ENCODE measurements at places on chromosomes 16 and 17. TPM values are rescaled to one million over a fixed set of nuclear protein-coding genes. Genes with fewer than 3 reads are reported as not detected.

MED31 gene
- total RNA-seq, result 13.5 TPM

GRCh38 chr16:50114357-50115129 lies 38.6 kb upstream of the TENT4B start:
- no peak for DNase-seq

GRCh38 chr17:2418572-2418971 lies 17.7 kb upstream of the MNT start:
- DNase-seq, result no peak

ALOX12B gene
- total RNA-seq, result not detected

- no peak for DNase-seq
Observed at GRCh38 chr16:89867918-89868317, 5.5 kb upstream of the TCF25 start.

RHOT1 gene
- 31.7 TPM for total RNA-seq

DNA sequence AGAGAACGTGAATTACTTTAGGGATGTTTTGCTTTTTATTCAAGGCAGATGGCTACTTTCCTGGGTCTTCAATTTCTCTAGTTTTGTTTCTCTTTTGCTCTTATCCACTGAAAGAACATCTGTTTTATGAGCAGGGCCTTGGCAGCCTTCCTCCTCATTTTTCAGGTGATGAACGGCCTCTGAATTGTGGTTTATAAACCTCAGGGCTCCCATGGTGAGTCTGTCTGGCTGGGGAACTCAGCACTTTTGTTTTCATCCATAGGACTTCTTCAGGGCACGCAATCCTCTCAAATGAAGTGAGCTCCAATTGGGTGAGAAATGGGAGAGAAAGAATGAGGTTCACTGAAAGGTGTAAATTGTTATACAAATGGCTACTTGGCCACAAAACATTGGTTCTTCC lies 186.4 kb upstream of the ERCC4 start:
- no peak for DNase-seq

DNA sequence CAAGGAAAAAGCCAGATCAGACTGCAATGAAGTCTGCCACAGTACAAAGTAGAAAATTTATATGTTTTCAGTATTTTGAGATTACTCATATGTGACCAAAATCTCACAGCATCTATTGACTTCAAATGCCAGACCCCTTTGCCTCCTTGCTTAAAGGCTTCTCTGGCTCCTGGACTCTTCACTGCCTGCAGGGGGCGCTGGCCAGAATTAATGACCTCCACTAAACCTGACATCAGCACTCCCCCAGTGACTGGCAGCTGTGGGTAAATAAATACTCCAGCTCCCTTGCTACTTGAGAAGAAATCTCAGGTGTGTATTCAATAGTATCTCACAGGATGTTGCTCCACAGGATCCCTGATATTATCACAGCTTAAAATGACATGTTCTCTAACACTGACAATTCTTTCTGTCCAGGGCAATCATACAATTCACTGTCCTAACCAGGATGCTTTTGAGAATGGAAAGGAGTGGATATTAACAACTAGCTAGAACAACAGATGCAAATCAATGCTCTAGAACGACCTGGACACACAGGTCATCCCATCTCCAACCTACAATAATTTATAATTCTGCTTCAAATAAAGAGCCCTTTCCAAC lies 4.0 kb downstream of the BECN1 start:
- DNase-seq, result no peak

RANGRF gene
- total RNA-seq, result 25.7 TPM

DNA sequence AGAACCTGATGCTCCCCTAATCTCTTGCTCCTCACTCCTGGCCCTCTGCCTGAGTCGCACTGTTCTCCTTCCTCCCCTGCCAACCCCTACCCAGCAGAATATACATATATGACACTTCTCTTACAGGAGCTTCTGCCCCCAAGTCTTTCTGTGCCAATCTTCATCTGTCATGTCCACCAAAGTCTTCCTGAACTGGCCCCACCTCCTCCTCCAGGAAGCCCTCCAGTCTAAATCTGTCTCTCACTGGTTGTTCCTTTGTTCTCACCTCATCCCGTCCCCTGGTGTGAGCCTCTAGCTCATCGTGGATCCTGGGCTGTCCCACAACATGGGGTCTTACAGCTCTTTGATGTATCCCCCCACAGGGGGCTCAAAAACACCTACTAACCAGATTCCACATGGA lies 8.3 kb downstream of the CRHR1 start:
- DNase-seq, result no peak

DNA sequence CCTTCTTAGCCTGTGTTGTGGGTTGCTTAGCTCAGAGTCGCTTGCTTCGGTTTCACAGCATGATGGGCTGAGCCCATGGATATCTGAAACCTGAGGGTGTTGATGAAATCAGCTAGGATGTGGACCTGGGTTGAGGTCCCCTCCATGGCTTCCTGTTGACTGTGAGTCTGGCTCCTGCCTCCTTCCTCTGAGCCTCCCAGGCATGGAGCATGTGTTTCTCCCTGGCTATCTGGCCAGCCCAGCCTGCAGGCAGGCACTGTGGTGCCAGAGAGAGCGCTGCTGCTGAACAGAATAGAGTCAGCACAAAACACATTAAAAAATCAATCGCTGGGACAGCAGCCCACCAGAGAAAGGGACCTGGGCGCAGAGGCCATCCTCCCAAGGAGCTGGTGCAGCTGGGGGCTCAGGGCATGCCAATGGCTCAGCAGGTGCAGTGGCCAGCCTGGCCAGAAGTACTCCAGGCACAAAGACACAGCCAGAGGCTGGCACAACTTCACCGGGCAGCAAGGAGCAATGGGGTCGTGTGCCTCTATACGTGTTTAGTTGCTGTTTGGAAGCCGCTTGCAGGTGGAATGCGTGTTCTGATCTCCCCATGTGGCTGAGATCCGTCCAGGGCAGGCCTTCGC lies 28.3 kb upstream of the GPRC5C start:
- no peak for DNase-seq

TBC1D28 gene
- 0.18 TPM for total RNA-seq

PDP2 gene
- 16.7 TPM for total RNA-seq

DNA sequence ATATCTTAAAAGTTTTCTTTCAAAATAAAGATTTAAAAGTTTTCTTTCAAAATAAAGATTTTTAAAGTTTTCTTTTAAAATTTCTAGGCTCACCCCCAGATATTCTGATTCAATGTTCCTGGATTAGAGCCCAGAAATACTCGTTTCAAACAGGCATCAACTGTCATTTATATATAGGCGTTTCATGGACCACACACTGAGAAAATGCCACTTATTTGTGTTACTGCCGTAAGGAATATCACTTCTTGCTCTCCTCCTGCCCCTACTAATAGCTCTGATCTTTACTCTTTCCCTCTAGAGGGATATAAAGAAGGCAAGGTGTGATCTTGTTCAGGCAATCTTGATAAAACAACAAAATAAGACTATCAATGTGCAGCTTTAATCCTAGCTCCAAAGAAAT lies 1324.1 kb downstream of the CDH8 start:
- no peak for DNase-seq

Data from mesothelial cell of epicardium (in vitro differentiated cells).